ENCODE measurements at places on chromosomes 2 and 18. TPM values are rescaled to one million over a fixed set of nuclear protein-coding genes. Genes with fewer than 3 reads are reported as not detected.

GRCh38 chr2:181188605-181189004 lies 208.2 kb downstream of the UBE2E3 start:
- DNase-seq = no peak

CCDC85A gene
- total RNA-seq = 0.12 TPM

CYP27A1 gene
- total RNA-seq = not detected

DNA sequence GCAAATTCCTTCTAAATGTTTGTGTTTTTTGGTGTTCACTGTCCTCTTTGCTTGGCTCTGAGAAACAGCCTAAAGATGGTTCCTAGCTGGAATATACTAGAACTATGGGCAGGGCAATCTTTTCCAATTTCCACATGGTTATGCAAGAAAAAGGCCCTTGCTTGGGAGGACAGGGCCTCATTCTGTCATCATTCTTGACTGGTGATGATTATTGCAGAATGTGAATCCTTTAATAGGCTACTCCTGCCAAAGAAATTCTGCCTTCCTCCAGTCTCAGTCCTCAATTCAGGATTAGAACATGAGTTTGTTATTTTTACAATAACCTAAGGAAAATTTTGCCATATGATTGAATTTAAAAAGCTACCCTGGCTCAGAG lies 218.7 kb downstream of the HNMT start:
- no peak for DNase-seq

DNA sequence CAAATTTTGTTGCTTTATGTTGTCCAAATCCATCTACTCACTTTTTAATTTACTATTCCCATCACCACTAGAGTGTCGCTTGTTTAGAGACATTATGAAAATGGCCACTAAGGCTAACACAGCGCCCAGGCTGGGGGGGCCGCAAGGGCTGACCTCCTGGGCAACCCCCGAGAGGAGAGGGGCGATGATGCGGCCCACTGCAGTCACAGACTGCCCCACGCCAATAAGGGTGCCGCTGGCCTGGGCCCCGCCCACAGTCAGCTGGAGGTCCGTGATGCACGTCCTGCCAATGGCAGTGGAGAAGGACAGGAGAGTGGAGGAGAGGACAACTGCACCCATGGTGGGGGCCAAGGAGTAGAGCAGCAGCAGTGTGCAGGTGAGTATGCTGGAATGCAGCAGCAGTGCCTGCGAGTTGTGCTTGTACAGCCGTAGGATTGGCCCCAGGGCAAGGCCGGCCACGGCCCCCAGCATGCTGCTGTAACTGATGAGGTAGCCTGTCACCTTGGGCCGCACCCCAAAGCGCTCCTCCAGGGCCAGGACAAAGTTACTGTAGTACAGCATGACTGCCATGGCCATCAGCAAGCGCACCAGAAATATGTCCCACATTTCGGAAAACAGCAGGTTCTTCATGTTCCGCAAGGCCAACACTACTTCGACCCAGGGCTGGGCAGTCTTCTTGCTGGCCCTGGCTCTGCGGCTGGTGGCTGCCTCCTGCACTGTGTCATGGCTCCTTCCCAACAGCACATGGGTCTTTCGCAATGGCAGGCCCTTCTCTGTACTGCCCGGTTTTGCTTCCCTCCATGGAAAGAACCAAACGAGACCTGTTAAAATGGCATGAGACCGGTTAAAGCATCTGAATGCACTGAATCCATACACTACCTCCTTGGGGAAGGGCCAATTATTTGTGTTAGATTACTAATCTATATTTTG lies 43.2 kb upstream of the TMEM182 start:
- DNase-seq = no peak

TUBB8B gene
- total RNA-seq = 0.07 TPM

SERPINB4 gene
- total RNA-seq = not detected

DNAH6 gene
- total RNA-seq = 0.06 TPM

HYCC2 gene
- total RNA-seq = 8.6 TPM

NPPC gene
- total RNA-seq = not detected

DNA sequence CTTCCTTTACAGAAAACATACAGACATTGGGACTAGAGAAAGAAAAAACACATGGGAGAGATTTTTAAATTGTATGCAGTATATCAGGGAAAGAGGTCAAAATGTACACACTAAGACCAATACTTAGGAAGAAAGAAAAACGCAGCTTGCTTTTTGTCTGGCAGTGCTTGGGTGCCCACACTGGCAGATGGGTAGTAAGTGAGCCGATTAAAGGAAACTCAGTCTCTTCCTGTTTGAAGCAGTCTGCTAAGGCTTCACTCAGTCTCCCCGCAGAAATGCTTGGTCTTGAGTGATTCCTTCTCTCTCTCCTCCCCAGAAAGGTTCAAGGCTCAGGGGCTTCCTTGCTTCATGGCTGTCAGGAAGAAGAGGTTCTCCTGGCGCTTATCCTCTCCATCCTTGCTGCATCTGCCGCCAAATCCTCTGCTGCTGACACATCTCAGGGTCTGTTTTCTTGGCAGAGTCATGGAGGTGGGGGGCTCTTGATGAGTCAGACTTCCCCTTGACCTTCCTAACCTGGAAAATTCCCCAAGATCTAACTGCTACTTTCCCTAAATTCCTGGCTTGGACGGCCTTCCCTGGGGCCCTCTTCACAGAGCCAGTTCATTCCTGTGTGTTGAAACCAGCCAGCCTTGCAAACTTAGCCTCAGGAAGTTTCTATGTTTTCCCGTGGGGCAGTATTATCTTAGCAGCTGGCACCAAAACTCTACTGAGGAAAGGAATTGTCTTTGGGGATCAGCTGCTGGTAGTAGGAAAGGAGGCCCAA lies 10.5 kb upstream of the TMSB10 start:
- no peak for DNase-seq

DNA sequence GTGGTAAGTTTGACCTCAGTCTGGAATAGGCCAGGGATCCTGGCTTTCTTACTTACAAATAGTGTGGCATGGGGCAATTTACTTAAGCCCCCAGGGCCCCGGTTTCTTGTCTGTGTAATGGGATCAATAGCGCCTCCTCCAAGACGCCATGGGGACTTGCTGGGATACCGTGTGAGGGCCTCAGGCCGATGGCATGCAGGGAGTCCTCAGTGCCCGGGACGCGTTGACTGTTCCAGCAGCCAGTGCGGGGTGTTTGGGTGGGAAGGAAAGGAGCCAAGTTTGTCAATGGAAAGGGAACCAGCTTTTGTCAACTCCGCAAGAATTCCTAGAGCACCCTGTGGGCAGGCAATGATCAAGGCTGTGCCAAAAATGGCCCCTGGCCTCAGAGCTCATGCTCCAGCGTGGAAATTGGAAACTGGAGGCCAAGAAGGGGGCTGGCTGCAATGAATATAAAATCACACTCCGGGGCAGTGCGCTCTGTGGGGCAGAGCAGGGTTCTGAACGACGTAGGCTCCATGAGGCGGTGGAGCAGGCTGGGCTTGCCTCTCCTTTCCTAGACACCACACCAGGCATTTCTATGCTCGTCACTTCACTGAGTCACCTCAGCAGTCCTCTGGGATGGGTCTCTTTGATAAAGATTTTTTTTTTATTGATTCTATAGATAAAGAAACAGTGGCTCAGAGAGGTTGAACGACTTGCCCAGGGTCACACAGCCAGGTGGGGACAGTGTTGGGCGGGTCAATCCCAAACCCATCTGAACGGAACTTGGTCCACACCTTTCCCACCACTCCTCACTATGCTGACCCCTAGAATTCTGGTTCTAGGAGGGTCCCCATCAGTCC lies 56.7 kb upstream of the ASAP2 start:
- DNase-seq = no peak

GRCh38 chr2:29705616-29706015 lies 215.8 kb downstream of the ALK start:
- DNase-seq = no peak

- no peak for DNase-seq
Observed at GRCh38 chr18:13536578-13536977, 189.8 kb downstream of the FAM210A start.

LYPD1 gene
- total RNA-seq = 32.4 TPM

FN1 gene
- total RNA-seq = 1,236 TPM

DNA sequence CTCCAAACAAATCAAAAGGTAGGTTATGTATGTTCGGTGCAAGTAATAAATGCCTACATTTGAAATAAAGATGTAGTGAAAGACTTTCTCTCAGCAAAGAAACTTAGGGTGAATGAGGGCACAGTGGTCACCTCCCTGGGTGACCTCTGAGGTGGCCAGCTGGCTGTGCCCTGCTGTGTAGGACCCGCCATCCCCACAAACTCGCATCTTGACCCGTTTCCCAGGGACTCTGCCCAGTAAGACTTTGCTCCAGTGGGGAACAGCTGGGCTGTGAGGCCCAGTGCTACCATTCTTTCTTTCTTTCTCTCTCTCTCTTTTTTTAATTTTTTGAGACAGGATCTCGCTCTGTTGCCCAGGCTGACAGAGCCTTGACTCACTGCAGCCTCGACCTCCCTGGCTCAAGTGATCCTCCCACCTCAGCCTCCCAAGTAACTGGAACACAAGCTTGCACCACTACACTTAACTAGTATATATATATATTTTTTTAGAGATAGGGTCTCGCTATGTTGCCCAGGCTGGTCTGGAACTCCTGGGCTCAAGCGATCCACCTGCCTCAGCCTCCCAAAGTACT lies 8.2 kb upstream of the GAREM2 start:
- no peak for DNase-seq

DNA sequence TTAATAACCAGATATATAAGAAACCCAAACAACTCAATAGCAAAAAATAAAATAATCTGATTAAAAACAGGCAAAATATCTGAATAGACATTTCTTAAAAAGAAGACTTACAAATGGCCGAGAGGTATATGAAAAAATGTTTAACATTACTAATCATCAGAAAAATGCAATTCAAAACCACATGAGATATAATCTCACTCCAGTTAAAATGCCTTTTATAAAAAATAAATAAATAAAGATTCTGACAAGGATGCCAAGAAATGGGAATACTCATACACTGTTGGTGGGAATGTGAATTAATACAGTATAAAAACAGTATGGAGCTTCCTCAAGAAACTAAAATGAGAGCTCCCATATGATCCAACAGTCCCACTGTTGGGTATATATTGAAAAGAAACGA lies 33.9 kb upstream of the BMP10 start:
- DNase-seq = no peak

DNA sequence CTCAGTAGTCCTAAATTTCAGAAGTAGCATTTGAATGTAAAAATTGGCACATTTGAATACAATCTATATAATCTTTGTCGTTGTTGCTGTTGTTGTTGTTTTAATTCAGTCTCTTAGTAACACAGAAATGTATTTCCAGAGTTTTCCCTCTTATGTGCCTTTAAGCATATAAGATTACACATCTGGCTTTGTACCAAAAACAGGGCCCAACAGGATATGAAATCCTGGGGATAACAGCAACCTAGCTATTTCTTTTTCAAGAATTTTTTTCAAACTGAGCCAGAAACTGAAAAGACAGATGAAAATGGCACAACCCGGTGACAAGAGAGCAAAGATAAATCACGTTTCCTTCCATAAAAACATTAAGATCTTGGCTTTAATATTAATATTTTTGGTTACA lies 906.7 kb downstream of the NRXN1 start:
- DNase-seq = no peak

DNA sequence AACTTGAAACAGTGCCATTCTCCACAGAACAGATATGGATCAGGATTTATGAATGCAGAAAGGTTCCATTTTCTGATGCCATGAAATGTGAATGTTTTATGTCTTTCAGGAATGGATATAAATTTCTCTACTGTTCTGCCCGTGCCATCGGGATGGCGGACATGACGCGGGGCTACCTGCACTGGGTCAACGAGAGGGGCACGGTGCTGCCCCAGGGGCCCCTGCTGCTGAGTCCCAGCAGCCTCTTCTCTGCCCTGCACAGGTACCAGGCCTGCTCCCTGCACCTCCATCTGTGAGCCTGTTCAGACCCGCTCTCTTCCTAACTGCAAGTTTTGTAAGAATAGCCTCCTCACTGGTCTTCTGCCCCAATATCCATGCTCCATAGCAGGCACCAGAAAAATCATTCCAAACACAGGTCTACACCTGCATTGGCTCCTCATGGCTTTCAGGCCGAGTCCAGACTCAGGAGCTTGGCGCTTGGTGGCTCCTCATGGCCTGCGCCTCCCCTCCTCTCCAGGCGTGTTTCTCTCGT lies 68.6 kb downstream of the LPIN1 start:
- DNase-seq = no peak

DNA sequence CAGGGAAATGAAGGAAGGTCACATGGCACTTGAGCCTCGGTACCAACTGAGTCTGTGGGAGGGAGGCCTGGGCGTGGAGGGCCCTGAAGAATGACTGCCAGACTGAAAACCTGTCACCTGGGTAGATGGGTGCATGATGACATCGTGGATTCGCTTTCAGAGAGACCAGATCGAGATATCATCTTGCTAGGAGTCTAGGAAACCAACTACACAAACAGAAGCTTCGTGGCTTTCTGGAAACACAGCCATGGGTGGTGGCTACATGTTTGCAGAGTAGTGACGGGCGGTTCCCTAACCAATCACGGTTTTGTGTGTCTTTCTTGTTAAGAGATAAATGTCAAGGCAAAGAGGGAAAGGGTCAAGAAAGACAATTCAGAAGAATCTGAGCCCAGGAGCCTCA lies 155.0 kb downstream of the EIPR1 start:
- no peak for DNase-seq

POMC gene
- total RNA-seq = not detected

DNA sequence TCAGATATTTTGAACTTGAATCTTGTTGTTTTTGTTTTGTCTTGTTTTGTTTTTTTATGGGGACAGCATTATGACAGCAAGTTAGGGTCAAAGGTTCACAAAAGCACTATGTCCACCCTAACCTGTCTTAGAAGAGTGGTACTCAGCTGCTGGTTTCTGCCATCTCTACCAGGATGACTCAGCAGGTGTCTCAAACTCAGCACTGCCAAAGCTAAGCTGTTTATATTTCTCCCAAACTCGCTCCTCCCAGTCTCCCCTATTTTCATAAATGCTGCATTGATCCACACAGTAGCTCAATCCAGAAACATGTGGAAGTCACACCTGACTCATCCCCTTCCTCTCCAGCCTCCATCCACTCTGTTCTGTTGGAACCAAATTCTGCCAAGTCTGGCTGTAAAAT lies 134.9 kb downstream of the ZBTB7C start:
- no peak for DNase-seq

DNA sequence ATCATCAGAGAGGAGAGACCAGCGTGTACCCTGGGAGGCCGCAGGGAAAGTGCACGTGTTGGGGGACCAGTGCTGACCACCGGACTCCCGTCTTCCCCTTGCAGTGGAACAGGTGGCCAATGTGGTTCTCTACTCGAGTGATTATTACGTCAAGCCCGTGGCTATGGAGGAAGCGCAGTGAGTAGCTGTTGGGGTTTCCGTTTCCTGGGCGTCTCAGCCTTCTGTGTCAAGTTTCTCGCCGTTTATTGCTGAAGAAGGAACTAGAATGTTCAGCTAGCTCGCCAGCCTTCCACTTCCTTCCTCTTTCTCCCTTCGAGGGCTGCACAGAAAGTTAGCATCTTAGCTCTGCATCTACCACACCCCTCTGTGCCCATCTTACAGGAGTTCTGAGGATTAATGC lies 22.8 kb upstream of the DGKD start:
- no peak for DNase-seq

- no peak for DNase-seq
Observed at GRCh38 chr2:7952046-7952745, 729.7 kb upstream of the ID2 start.
